Naive thymus-derived CD4-positive, alpha-beta T cell (primary cell): ENCODE measurements at places on chromosomes 4 and X. TPM values are rescaled to one million over a fixed set of nuclear protein-coding genes. Genes with fewer than 3 reads are reported as not detected.
A peak's percentile ranks its signal among the peaks of the same experiment; 100 is the strongest.

MAGEB3 gene
- total RNA-seq, result not detected

CORIN gene
- total RNA-seq, result 0.08 TPM

UVSSA gene
- total RNA-seq, result 39.7 TPM

GBA3 gene
- not detected in 2 replicates for total RNA-seq

AGTR2 gene
- total RNA-seq, result not detected in 2 replicates

SRD5A3 gene
- total RNA-seq, result 1.9 TPM

BANK1 gene
- 1.2 TPM for total RNA-seq

GYPA gene
- total RNA-seq, result not detected

FREM3 gene
- not detected for total RNA-seq

CLDN22 gene
- total RNA-seq, result not detected

MSMO1 gene
- 37.9 and 39.2 TPM in 2 replicates for total RNA-seq

TDO2 gene
- not detected for total RNA-seq

USP17L12 gene
- not detected for total RNA-seq

GAGE12F gene
- not detected for total RNA-seq

ADGRA3 gene
- total RNA-seq, result 4.9 TPM

- DNase-seq, result no peak
Observed at GRCh38 chr4:113633467-113633866, 128.1 kb downstream of the CAMK2D start.

DNA sequence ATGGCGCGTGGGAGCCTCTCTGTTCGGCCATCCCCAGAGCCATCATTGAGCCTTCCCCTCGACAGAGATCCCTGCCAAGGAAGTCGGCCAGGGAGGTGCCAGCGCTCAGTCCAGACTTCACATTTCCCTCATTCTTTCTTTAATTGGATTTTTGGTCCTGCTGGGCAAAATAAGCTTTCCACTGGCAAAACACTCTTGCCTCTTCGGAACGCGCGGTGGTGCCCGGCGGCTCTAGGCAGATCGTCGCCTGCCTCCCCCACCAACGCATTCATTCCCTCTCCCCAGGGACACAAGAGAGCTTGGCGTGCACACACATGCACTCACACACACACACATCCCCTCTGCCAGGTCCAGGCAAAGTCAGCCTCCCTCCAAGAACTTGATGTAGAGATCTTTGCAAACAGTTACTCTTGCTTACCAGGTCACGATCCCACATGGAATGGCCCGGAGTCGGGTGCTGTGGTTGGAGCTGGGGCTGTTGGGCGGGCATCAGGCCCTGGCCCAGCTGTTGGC, 257.1 kb downstream of the BCOR start:
- no peak for DNase-seq

- DNase-seq, result no peak
Observed at GRCh38 chrX:15931362-15931761, 76.7 kb upstream of the AP1S2 start.

- no peak for DNase-seq
Observed at GRCh38 chrX:119481323-119481801, 13.1 kb downstream of the SLC25A5 start.

GRCh38 chr4:54487491-54487890, 170.3 kb upstream of the KIT start:
- DNase-seq, result no peak

- no peak for DNase-seq
Observed at GRCh38 chr4:7498446-7499200, 63.9 kb upstream of the PSAPL1 start.

DNA sequence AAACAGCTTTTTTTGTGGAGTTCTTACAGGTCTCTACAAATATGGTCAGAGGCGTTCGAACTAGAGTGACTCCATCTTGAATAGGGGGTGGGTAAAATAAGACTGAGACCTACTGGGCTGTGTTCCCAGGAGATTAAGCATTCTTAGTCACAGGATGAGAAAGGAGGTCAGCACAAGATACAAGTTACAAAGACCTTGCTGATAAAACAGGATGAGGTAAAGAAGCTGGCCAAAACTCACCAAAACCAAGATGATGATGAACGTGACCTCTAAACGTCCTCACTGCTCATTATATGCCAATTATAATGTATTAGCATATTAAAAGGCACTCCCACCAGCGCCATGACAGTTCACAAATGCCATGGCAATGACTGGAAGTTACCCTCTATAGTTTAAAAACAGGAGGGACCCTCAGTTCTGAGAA, 42.8 kb upstream of the SPP1 start:
- no peak for DNase-seq

GRCh38 chrX:10051866-10052480, 84.8 kb downstream of the CLDN34 start:
- DNase-seq, result no peak

DNA sequence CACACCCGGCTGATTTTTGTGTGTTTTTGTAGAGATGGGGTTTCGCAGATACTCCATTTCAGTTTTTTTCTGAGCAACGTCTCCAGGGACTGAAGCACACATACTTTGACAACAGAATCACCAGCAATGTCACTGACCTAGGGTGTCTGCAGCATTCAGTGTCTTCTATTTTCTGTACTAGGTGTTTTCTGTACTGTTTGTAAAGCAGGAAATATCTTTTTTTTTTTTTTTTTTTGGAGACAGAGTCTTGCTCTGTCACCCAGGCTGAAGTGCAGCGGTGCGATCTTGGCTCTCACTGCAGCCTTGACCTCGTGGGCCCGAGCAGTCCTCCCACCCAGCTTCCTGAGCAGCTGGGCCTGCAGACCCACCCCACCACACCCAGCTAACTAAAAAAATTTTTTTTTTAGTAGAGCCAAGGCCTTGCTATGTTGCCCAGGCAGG, 8.9 kb downstream of the ADD1 start:
- DNase-seq, result peak; percentile 50

DNA sequence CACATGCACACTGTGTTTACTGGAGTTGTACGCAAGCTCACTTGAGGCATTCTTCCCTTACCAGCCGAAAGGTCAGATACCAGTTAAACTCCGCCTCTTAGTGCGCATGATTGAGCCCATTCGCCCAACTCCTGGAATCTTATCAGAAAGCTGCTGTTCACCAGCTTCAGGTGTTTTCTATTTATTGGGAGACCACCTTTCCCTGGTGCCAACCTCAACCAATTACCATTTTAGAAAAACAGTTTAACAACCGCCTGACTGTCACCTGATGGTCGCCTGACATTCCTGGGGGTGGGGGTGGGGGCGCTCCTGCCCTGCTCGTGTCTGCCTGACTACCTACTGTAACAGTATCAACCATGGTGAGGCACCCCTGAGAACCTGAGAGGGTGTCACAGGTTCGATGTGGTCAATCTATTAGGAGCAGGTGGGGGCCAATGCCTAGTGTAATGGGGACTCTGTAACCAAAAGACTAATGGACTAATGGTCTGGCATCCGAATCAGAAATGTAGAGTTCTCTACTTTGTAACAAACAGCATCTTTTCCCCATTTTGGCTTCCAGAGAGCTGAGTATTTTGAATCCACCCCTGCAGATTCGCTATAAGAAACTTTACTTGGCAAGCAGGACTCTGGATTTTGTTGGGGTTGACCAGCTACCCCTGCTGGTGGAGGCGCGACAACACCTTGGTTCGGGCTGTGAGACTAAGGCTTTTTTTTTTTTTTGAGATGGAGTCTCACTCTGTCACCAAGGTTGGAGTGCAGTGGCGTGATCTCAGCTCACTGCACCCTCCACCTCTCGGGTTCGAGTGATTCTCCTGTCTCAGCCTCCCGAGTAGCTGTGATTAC, 58.2 kb upstream of the ZNF157 start:
- peak; percentile 22 for DNase-seq

- no peak for DNase-seq
Observed at GRCh38 chrX:47579537-47579936, 2.7 kb upstream of the TIMP1 start.

DNA sequence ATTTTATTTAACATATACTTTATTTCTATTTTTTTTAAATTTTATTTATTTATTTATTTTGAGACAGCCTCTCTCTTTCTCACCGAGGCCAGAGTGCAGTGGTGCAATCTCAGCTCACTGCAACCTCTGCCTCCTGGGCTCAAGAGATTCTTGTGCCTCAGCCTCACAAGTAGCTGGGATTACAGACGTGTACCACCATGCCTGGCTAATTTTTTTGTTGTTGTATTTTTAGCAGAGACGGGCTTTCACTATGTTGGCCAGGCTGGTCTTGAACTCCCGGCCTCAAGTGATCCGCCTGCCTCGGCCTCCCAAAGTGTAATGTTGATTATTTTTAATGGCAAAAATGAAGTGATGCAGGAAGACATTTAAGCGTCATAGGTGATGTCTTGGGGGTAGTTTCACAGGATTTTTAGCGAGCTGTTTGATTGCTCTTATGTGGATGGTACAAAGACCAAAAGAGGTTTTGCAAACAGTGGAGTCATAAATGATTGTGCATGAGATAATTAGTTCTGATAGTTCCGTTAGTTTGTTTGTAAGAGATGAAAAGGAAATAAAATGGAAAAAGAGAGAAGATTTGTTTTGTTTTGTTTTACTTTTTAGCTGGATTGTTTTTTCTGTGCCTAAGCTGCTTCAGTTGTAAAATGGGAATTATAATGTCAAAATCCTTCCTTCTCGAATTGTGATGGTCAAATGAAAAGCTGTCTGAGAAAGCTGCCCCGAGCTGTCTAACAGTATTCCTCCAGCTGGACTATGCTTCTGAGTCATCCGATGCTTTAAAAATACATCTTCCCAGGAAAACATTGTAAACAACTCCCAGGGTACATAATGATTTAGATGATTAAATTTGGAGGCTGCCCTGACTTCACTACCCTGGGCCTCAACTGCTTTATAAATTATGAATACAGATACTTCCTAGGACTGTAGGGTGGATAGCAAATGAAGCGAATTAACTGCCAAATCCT, 14.7 kb downstream of the RHOH start:
- no peak for DNase-seq

DNA sequence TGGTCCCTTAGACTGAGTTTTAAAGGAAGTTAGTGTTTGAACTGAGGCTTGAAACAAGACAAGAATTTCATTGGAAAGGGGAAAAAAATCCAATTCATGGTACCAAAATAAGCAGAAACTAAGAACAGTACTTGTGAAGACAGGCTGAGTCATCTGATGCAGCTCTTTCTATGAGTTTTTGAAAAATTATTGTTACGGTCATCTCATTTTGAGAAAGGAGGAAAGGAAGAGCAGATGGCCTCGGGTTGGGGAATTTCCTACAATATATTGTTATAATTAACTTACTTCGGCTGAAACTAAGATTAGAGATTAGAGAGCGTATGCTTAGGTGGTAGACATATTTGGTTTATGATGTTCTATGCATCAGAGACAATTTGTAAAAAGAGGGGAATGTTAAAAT, 2164.8 kb upstream of the AGA start:
- no peak for DNase-seq

- no peak for DNase-seq
Observed at GRCh38 chr4:22884157-22884556, 191.4 kb downstream of the GBA3 start.

DNA sequence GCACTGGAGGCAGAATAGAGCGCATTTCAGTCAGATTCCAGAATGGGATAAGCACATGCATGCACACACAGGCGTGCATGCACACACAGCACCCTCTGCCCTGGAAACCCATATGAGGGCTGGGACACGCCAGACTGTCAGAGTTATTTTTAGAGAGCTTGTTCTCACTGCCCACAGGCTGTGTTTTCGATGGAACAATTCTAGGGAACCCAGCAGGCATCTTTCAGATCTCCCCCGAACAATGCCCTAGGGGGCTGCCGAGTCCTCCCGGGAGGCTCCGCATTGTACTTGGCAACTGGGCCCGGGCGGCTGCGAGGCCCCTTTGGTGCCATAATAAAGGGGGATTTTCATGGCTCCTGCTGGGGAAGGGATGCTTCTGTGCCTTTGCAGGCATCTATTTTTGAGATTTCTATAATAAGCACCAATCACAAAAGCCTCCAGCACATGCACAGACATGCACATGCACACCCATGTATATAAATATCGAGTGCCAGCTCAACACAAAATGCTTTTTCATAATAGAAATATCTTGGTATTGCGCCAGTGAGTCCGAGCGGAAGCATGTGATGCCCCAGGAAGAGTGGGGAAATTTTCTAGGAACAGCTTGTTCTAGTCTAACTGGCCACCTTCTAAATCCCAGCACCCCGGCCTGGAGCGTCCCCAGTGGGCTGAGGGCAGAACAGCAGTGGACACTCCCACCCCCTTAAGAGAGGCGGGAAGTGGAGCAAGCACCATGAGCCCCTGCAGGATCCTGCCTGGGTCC, 88.5 kb downstream of the PHKA2 start:
- no peak for DNase-seq

- DNase-seq, result no peak
Observed at GRCh38 chr4:47669946-47670345, 167.9 kb downstream of the CORIN start.

GRCh38 chrX:149718757-149719156, 6.9 kb downstream of the MAGEA11 start:
- no peak for DNase-seq

DNA sequence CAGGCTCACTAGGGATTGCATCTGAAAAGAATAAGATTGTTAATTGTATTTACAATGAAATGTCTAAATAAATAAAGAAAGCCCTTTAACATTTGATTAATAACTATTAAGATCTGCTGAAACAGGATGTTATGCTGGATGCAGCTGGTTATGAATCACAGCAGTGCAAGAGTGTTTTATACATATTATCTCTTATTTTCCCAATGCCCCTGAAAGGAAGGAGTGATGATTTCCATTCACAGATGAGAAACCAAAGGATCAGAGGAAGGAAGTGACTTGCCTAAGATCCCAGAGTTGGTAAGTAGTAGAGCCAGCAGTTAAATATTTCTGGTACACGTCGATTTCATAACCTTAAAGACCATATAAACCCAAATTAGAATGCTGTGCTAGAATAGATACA, 76.3 kb upstream of the ARHGAP36 start:
- DNase-seq, result no peak

DNA sequence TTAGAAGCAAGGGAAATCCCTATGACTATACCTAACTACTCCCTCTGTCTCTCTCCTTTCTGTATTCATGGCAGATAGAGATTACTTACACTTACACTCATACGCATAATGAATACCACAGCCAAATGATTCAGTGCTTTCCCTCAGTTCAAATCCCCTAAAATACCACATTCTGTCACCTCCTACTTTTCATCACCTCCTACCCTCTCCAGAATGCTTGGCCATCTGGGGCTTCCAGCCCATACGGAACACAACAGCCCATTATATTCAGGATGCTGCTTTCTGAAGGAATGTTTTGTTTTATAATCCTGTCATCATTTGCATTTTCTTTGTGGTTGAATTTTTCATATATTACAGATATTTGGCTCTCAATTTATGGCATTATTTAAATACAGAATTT, 361.6 kb downstream of the GRIA2 start:
- DNase-seq, result no peak

- DNase-seq, result no peak
Observed at GRCh38 chr4:44765116-44765515, 38.8 kb upstream of the GNPDA2 start.

- DNase-seq, result no peak
Observed at GRCh38 chr4:120749445-120750151, 172.9 kb downstream of the PRDM5 start.

GRCh38 chr4:145153181-145153903, 27.0 kb downstream of the OTUD4 start:
- no peak for DNase-seq

GRCh38 chr4:83917572-83917971, 381.7 kb downstream of the GPAT3 start:
- no peak for DNase-seq
